ENCODE measurements at places on chromosomes 5 and 9. TPM values are rescaled to one million over a fixed set of nuclear protein-coding genes. Genes with fewer than 3 reads are reported as not detected.

Gene NR4A3
- 3.4 TPM for polyA plus RNA-seq

Gene FAM13B
- polyA plus RNA-seq = 32.2 TPM

Gene BNIP1
- polyA plus RNA-seq = 14.8 TPM

DNA sequence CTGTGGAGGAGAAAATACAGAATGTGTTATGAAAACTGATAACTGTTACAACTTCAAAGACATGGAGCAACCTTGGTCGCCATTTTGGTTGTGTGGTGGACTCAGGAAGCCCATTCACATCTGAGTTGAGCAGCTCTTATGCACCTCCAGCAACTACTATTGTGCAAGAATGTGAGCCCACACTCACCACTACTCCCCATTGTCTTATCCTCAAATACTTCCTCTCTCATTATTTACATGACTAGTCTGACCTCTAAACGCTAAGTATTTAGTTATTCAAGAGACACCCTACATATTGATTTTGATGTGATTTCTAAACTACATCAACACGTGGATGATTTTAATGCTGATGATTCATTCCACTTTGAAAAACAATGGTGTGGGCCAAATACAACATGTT is 516.6 kb upstream of the CLINT1 start:
- DNase-seq = no peak
- H3K4me3 ChIP-seq = no peak overlapping the region
- no peaks in the 10 kb centered on the region for H3K36me3 ChIP-seq
- H3K4me1 ChIP-seq = no peaks in the 10 kb centered on the region
- H3K27me3 ChIP-seq = no peaks in the 10 kb centered on the region
- H3K27ac ChIP-seq = no peak overlapping the region

GRCh38 chr9:89721176-89721700 is 116.4 kb downstream of the GADD45G start:
- H3K27ac ChIP-seq = no peak overlapping the region
- DNase-seq = no peak
- H3K4me3 ChIP-seq = no peak overlapping the region

DNA sequence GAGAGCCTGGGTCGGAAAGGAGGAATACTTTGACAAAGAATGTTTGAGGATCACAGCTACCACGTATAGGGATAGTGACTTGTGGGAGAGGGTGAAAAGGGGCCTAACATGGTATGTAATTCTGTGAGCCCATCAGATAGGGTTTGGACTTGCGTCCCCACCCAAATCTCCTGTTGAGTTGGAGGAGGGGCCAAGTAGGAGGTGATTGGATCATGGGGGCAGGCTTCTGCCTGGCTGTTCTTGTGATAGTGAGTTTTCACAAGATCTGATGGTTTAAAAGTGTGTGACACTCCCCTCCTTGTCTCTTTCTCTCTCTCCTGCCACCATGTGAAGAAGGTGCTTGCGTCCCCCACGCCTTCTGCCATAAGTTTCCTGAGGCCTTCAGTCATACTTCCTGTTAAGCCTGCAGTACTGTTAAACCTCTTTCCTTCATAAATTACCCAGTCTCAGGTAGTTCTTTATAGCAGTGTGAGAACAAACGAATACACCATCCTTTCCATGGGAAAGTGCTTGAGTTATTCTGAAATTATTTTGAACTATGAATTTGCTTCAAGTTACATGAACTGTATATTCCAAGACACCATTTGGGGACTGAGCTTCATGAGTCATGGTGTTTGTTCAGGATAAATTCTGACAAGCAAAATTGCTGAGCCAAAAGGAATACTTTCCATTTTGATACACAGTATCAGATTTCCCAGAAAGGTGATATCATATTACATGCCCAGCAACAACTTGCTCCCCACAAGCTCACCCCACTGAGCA is 68.8 kb upstream of the SSBP2 start:
- no peaks in the 10 kb centered on the region for H3K27me3 ChIP-seq
- H3K4me3 ChIP-seq = no peak overlapping the region
- no peak for DNase-seq
- no peaks in the 10 kb centered on the region for H3K36me3 ChIP-seq

GRCh38 chr9:127635201-127635735 is 23.2 kb downstream of the STXBP1 start:
- H3K27ac ChIP-seq = no peak overlapping the region
- no peaks in the 10 kb centered on the region for H3K27me3 ChIP-seq
- no peak for DNase-seq
- H3K4me3 ChIP-seq = no peak overlapping the region
- peaks cover 2% of the 10 kb centered on the region for H3K4me1 ChIP-seq
- H3K36me3 ChIP-seq = no peaks in the 10 kb centered on the region

DNA sequence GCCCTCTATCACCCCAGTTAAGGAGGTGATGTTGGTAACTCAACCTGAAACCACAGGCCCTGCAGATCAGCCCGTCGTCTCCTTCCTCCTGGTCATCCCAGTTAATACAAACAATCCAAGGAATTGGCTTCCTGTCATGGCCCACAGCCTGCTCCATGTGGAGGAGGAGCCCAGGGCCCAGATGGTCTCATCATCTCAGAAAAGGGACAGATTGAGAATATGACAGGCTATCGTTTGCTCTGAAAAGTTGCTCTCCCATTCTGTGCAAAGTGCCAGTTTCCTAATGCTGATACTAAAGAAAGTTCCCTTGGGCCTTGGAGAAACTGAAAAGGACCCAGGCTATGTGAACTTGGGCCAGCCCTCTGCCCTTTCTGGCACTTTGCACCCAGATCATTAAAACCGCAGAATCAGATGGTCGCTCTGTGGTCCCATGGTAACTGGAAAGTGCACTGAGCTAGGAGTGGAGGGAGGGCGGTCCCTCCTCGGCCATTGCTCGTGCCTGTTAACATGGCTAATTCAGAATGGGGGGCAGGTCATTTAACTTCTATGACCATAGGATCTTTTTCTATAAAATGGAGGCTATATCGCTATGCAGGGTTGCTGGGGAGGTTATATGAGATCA is 675 bp upstream of the SPAAR start:
- peaks cover 43% of the 10 kb centered on the region for H3K4me1 ChIP-seq
- no peaks in the 10 kb centered on the region for H3K36me3 ChIP-seq
- peak overlapping the region; percentile 85 for H3K27ac ChIP-seq
- no peak for DNase-seq
- no peaks in the 10 kb centered on the region for H3K27me3 ChIP-seq

DNA sequence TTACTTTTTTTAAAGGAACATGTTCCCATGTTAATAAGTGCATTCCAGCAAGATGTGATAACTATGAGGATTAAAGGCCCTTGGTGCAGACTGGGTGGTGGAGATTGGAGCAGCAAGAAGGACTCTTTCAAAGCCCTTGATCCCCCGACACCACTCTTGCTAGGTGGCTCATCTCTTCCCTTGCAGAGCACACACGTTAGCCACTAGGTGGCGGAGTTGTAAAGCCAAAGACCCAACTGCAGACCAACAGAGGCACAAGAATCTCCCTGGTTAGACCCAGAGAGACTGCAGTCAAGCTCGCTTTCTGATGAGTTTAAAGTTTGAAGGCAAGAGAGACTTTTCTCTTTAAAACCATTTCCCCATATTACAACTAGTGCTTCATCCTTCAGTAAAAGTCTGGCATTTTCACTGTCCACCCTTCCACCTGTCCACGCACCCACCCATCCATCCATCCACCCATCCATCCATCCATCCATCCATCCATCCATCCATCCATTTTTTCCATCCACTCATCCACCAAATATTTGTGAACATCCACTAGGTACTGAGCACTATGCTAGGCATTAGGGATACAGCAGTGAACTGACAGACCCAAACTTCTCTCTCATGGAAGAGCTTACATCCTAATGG is 226.9 kb downstream of the MSX2 start:
- H3K4me3 ChIP-seq = no peak overlapping the region
- H3K4me1 ChIP-seq = no peaks in the 10 kb centered on the region
- H3K36me3 ChIP-seq = no peaks in the 10 kb centered on the region
- no peak for DNase-seq
- H3K27ac ChIP-seq = no peak overlapping the region

DNA sequence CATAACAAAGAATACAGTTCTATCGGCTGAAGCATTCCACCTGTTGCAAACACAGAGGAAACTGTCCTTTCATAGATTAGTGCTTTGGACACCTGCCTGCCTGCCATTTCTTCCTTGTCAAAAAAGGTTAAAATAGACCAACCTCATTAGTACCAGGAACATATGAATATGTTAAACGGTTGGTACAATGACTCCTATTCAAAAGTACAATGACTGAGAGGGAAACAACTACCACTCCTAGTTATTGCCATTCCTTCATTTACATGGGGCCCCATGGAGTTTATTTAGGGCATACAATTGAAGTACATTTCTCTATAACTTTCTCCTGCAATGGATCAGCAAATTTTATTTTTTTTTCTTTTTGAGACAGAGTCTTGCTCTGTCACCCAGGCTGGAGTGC is 77.4 kb upstream of the PIP5K1B start:
- no peaks in the 10 kb centered on the region for H3K27me3 ChIP-seq
- H3K36me3 ChIP-seq = no peaks in the 10 kb centered on the region
- H3K4me1 ChIP-seq = no peaks in the 10 kb centered on the region

DNA sequence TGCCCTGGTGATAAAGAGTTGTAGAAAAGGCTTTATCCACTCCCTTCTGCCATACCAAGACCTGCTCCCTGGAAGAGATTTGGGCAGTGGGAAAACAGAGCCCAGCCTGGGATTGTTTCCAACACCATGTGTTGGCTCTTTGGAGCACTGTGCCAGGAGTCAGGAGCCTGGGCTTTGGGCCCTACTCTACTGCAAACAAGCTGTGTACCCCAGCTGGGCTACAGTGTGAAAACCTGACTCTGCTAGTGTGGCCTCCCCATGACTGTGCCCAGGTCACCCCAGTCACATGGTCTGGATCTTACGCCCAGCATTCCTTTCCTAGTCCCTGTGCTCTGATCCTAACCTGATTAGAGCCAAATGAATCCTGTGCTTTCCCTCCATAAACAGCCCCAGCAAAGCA is 39.3 kb upstream of the SHB start:
- DNase-seq = no peak
- H3K4me1 ChIP-seq = no peaks in the 10 kb centered on the region
- no peak overlapping the region for H3K27ac ChIP-seq
- H3K36me3 ChIP-seq = no peaks in the 10 kb centered on the region
- H3K27me3 ChIP-seq = no peaks in the 10 kb centered on the region
